ENCODE measurements at places on chromosomes 5 and 9.

- H3K4me1 ChIP-seq: no peaks in the 10 kb centered on the region
- no peak overlapping the region for H3K27ac ChIP-seq
- H3K4me3 ChIP-seq: no peak overlapping the region
- H3K27me3 ChIP-seq: no peaks in the 10 kb centered on the region
- H3K36me3 ChIP-seq: no peaks in the 10 kb centered on the region
- DNase-seq: no peak
Measured at GRCh38 chr5:98461485-98461884, 312.0 kb upstream of the RGMB start.

GRCh38 chr5:10974850-10975249 is 213.8 kb upstream of the DAP start:
- no peak overlapping the region for H3K27ac ChIP-seq
- H3K27me3 ChIP-seq: no peaks in the 10 kb centered on the region
- H3K4me1 ChIP-seq: peaks cover 3% of the 10 kb centered on the region
- no peak overlapping the region for H3K4me3 ChIP-seq
- DNase-seq: no peak

DNA sequence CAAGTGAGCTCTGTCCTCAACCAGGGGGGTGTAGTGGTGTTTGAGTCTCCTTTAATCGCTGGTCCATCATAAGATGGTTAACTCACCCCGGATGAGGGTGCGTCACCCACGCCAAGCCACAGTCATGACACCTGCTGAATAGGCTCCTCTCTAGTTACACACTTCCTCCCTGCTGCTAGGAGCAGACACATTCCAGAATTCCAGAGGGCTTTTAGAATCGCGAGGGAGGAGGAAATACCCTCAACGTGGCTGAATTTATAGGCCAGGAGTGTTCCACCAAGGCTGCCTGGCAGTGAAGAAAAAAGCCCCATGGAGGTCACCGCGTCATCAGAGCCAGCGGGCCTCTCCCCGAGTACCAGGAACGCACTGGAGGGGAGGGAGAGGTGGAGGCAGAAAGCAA is 5.1 kb downstream of the GLRX start:
- H3K27me3 ChIP-seq: no peaks in the 10 kb centered on the region
- no peak overlapping the region for H3K4me3 ChIP-seq
- no peak for DNase-seq
- no peaks in the 10 kb centered on the region for H3K36me3 ChIP-seq

DNA sequence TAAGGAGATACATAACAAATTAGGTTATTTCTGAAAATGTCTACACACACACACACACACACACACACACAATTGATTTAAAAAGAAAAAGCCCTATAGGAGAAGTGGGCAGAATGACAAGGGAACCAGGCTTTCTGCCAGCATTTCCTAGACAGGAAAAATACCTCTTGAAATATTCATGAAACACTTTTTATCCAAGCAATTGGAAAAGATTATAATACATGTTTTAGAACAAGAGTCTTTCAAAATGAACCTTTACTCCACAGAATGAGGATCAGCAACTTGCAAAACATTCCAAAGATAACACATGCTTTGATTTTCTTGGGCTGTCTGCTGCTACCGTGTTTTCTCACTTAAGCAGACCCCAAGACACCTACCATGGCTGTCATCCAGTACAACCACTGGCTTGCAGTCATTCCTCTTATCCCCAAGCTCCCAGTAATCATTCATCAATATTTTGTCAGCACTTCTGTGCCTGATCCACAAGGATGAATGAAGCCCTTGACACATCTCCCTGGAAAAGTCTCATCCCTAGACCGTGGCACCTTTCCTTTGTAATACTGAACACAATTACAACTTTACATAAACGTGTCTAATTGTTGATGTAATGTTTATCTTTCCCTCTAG is 717.1 kb upstream of the ZNF608 start:
- H3K27me3 ChIP-seq: no peaks in the 10 kb centered on the region
- H3K4me3 ChIP-seq: no peak overlapping the region
- H3K27ac ChIP-seq: no peak overlapping the region
- no peak for DNase-seq
- H3K4me1 ChIP-seq: peaks cover 18% of the 10 kb centered on the region
- H3K36me3 ChIP-seq: peaks cover 7% of the 10 kb centered on the region

Data from neural crest cell (in vitro differentiated cells).